ENCODE measurements at places on chromosomes 13 and 19.

- no peak for DNase-seq
Measured at GRCh38 chr13:64339373-64340063, 2890.6 kb downstream of the PCDH9 start.

DNA sequence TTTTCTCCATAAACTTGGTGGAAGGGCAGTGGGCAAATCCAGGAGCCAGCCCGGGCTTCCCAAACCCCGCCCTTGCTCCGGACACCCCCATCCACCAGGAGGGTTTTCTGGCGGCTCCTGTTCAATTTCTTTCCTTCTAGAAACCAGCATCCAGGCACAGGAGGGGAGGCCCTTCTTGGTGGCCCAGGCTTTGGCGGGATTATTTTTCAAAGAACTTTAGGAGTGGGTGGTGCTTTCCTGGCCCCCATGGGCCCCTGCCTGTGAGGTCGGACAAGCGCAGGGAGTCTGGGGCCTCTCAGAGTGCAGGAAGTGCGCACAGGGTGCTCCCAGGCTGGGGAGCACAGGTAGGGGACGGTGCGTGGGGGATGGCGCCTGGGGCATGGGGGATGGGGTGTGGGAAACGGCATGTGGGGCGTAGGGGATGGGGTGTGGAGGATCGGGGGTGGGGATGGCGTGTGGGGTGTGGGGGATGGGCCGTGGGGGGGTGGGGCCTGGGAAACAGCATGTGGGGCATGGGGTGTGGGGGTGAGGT is 396 bp downstream of the F7 start:
- DNase-seq, result no peak

DNA sequence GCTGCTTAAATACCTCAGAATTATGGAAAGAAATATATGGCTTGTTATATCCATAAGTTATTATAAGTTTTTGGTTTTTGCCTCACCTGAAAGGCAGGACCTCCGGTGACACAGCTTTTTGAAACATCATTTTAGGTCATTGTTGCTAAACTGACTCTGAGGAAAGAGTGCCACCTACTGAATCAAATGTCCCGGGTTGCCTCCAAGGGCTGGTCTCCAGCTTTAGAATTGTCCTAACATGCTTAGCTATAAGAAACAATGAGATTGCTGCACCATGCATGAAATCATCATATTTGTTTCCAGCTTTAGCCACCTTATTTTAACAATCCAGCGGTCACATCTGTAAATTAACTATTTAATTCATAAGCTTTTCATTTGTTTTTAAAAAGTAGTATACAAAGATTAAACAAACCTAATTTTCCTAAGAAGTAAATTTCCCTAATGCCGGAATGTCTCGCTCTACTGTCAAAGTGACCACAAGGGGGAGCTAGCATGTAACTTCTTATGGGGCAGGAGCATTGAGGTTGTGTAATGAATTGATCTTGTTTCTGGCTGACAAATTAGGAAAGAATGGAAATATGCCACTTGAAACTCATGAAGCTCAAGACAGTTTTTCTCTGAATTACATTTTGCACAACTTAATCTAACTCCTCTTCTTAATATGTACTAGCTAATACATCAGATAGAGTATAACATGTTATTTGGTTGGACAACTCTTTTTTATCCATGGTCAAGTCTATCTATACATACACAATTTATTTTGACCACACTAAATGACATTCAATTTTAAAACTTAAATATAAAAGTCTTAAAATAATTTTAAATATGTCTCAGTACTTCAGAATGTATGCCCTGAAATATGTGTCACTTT is 6.7 kb upstream of the PCDH17 start:
- DNase-seq, result peak; percentile 49

DNA sequence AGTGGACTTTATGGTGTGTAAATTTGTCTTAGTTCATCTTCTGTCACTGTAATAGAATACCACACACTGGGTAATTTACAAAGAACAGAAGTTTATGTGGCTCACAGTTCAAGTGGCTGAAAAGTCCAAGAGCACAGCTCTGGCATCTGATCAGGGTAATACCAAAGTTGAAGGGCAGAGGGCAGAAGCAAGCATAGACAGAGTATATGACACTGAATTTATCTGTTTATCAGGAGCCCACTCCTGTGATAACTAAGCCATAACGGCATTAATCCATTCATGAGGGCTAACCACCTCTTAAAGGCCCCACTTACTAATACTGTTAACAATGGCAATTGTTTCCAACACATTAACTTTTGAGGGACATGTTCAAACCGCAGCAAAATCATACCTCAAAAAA is 4.0 kb upstream of the RFXAP start:
- DNase-seq, result peak; percentile 38

DNA sequence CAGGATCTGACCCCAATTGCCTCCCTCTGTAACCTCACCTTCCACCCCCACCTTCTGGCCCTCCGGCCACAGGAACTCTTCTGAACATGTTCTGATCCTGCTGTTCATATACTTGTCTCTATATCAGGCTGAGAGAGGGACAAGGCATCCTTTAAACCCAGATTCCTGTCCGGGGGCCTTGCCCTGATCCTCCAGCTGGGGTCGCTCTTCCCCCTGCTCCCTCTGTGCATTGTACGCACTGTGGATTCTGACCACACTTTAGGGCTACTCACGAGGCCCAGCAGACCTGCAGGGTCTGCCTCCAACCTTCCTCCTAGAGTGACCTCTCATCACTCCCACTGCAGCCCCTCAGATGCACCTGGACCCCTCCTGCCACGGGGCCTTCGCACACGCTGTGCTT is 269.3 kb downstream of the UQCRFS1 start:
- DNase-seq, result no peak

DNA sequence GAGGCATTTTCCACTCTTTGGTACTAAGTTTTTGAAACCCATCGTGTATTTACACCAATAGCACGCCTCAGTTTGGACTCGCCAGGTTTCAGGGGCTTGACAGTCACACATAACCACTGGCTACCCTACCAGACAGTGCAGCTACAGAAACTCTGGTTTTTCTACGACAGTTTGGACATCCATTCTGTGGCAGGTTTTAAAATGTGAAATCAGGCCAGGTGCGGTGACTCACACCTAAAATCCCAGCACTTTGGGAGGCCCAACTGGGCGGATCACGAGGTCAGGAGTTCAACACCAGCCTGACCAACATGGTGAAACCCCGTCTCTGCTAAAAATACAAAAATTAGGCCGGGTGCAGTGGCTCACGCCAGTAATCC is 13.2 kb downstream of the KDELR1 start:
- no peak for DNase-seq

GRCh38 chr19:16087940-16088339 is 11.6 kb downstream of the TPM4 start:
- DNase-seq, result no peak

- DNase-seq, result no peak
Measured at GRCh38 chr19:10876459-10877240, 5.3 kb downstream of the CARM1 start.

DNA sequence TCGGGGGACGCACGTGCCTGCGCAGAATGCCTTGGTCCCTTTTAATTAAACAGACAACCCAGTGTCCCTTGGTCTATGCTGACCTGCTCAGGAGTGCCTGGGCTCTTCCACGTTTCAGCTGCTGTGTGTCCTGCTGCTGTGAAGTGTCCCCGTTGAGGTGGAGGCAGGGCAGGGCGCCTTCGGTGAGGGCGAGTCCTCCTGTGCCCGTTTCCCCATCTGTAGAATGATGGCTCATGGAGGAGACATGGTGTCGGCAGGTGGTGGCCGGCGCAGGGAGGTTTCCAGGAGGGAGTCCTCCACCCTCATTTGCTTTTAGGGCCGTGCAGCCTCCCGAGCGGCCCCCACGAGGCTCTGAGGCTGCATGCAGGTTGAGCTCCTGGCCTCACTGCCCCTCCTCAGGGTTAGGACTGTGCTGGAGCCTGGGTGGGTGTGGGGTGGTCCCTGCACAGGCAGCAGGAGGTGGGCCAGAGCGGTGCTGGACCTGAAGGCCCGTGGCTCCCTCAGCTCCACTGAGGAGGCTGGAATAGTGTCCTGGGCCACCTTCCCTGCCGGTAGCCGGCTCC is 8.8 kb downstream of the STK11 start:
- no peak for DNase-seq

DNA sequence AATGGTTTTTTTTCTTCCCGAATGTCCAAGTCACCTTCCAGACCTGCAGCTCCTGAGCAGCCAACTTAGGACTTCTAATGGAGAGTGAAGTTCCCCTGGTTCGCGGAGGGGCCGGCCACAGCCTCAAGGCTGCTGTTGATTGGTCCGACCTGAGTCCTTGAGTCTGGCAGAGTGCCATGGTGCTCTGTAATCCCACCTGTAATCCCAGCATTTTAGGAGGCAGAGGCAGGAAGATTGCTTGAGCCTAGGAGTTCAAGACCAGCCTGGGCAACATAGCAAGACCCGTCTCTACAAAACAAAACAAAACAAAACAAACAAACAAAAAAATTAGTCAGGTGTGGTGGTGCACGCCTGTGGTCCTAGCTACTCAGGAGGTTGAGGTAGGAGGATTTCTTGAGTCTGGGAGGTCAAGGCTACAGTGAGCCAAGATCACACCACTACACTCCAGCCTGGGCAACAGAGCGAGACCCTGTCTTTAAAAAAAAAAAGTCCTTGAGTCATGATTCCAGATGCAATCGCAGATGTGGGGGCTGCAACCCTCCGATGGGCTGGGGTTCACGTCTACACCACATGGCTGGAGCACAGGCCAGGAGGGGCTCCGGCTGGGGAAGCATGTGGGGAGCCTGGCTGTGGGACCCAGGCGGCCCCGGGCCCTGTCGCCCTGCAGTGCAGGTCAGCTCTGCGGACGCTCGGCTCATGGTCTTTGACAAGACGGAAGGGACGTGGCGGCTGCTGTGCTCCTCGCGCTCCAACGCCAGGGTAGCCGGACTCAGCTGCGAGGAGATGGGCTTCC is 17.7 kb downstream of the HPN start:
- no peak for DNase-seq

- no peak for DNase-seq
Measured at GRCh38 chr13:95508996-95509395, 43.5 kb upstream of the CLDN10 start.

DNA sequence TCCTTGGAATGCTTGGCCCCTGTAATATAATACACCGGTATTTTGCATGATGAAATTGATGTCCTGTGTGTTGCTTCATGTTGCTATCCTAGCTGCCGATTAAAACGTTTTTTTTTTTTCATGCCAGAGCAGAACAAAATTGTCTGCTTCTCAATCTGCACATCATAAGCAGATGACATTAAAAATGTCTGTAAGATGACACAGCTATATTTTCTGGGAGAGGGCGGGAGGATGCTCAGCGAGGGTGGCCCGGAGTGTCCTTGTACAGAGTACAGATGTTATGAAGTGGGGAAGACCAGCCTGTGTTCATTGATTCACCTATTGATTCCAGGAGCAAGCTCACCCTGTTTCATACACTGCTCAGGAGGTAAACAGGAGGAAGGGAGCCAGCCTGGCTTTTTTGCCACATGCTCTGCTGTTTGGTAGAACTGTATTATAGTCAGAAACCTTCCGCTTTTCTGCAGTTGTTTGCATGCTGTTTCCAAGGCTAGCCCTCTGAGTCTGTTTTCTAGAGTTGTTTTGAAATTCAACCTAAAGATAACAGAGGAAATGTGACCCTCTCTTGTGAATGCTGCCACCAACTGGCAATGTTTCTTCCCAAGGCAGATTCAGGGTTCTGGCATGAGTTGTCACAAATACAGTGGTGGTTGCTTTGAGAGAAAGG is 4.7 kb upstream of the IRS2 start:
- peak; percentile 75 for DNase-seq

DNA sequence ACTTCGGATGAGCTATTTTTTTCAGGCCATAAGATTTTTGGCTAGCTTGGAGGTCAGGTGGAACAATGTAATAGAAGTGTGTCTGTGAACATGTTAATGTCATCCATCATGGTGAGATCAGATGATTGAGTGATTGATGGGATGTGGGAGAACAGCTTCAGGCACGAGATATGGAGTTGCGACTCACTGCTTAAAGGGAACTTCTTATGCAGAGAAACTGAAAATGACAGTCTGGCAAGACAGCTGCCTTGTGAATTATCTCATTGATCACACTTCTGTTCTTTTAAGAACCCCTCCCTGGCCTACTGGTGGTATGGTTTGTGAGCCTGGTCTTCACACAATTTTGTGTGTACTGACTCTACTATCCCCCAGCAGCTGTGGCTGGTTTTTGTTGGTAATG is 96.0 kb downstream of the OLFM4 start:
- DNase-seq, result no peak

GRCh38 chr19:38850436-38850975 is 720 bp upstream of the HNRNPL start:
- no peak for DNase-seq

DNA sequence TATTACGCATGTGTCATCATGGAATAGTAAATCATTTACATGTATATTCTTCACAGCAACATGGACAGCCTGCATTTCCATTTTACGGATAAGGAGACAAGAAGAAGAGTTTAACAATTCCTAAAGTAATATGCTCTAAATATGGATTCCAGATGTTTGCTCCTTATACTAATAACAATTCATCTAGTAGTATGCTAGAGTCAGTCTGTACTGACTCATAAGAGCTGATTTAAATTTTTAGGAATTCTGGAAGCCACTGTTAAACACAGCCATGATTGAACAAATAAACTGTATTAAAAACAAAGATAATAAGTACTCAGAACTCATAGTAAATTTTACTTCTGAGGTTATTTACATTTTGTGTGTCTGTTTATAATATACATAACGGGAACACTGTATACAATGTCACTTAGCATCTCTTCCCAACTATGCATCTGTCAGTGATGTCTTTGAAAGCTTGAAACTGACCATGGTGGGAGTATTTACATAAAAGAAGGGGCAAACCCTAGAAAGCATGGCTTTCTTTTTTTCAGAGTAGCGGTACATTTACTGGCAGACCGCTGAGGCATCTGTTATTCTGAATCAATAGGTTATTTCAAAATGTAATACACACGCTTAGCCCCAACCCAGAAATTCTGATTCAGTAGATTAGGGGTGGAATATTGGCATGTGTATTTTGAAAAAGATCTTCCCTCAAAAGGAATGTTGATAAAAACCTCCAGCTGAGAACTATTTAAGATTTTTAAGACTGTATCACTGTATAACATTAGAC is 12.9 kb downstream of the ZC3H13 start:
- no peak for DNase-seq

GRCh38 chr13:23391752-23392151 is 41.8 kb downstream of the SACS start:
- no peak for DNase-seq

DNA sequence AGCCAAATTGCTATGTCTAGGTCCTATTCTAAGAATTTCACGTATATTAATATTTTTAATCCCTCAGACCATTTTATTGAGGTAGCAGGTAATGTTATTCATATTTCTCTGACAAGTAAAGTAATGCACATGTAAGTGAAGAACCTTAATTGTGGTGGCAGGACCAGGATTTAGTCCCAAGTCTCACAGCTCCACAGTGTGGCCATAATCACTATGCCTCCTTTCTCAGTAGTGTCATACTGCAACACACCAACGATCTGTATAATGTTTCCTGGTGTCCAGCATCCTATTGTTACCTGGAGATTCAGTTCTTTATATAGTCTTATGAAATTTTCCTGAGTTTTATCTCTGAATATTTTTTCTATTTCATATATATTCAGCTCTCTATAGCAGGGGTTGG is 340.3 kb downstream of the OLFM4 start:
- no peak for DNase-seq
